Activated CD4-positive, alpha-beta T cell treated with anti-CD3 and anti-CD28 coated beads, Interleukin-10, Interleukin-2, amounts not matched to agents 100 ng/mL and 50 ng/mL, durations not matched to agents 16 hours and 8 hours (primary cell): ENCODE measurements at places on chromosomes 7 and 10.

GRCh38 chr10:79293841-79294581, 53.3 kb upstream of the PPIF start:
- DNase-seq, result peak; percentile 21

- DNase-seq, result no peak
Measured at GRCh38 chr7:158723714-158724385, 19.2 kb upstream of the NCAPG2 start.

DNA sequence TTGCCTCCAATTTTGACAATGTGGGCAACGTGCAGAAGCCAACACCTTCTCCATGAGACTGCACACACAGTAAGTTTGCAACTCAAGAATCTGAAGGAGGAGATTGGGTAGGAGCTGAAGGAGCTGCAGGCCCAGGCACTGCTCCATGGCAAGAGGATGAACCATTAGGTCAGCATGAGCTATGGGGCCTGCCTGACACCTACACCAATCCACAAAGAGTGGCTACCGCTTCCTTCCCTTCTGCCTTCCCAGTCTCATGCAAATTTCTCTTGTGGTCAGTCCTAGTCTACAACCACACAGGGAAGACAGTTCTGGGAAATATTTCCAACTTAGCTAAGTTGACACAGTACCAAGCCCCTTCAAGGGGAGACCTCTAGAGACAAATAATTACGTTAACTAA, 142.0 kb upstream of the ADO start:
- no peak for DNase-seq

DNA sequence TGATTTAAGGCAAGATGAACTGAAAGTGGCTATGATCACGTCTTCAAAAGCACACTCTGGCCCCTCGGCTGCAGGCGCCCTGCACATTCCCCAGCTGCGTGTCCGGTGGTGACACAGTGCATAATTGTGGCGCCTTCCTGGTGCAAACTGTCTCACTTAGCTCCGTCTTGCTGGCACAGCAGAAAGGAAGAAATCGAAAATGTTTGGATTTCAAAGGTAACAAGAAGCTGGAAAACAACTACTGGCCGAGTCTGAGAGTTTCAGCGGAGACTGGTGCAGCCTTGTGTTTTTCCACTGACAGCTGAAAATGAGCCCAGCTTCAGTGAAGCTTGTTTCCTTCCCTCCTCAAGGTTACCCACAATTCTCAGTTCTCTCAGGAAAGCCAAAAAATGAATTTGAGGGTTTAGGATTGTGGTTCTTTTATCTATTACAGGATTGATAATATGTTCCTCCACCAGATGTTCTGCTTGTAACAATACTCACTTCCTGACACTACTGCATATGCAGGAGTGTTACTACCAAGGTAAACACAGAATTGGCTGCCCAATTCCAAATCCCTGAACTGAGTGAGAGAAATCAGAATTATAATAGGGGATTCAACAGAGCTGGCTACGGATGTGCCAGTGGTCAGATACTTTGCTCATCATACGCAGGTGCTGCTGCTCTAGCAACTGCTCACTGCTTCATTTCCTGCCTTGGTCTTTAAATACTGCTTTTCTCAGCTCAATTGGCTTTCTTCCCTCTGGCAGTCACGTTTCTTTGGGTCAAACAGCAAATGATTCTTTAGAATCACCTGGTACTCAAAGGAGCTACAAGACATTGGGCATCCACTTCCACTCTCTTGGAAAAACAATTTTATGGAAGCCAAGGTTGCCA, 63.7 kb downstream of the TRUB1 start:
- DNase-seq, result no peak

DNA sequence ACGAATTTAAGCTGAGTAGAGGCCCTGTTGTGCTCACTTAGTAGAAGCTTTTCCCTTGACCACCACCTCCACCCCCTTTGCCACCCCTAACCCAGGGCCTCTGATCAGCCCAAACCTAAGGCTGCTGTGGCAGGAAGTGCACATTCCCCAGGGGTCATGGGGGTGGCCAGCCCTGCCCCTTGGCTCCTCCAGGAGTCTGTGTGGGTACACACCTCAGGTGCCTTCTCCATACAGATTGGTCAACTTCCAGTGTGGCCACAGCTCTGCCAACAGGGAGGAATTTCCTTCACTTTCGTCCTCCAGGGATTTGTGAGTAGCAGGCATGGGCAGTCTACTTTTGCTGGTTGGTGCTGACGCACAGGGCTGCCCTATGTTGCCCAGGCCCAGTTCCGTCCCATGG, 249.9 kb upstream of the ZNF32 start:
- DNase-seq, result no peak

DNA sequence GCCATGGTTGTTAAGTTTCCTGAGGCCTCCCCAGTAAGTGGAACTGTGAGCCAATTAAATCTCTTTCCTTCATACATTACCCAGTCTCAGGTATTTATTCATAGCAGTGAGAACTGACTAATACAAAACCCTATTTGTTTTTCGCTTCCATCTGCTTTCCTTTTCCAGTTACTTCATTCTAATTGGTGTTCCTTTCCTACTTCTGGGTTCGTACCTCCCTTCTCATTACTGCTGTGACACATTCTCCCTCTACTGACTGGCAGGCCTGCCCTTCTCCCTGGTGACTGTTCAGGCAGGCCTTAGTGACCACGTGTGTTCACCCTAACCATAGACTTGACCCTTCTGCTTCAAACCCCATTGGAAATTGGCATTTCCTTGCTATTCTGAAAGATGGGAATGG, 37.7 kb downstream of the MTURN start:
- no peak for DNase-seq

DNA sequence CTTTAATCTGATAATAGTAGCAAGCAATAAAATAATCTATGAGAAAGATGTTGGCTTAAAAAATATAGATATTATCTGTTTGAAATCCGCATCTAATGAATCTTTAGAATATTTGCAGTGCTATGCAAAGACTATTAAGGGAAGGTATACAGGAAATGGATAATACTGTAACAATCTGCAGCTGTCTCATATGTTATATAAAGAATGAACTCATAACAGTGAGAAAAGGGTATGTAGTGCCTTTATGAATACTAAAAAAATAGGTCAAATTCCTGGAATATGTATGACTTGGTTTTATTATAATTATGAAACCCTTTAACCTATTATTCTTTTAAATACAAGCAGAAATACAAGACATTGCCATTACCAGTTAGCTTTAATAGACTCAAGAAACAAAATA, 105.1 kb upstream of the GPR22 start:
- DNase-seq, result no peak

GRCh38 chr7:101232141-101232850, 5.3 kb downstream of the CLDN15 start:
- no peak for DNase-seq

DNA sequence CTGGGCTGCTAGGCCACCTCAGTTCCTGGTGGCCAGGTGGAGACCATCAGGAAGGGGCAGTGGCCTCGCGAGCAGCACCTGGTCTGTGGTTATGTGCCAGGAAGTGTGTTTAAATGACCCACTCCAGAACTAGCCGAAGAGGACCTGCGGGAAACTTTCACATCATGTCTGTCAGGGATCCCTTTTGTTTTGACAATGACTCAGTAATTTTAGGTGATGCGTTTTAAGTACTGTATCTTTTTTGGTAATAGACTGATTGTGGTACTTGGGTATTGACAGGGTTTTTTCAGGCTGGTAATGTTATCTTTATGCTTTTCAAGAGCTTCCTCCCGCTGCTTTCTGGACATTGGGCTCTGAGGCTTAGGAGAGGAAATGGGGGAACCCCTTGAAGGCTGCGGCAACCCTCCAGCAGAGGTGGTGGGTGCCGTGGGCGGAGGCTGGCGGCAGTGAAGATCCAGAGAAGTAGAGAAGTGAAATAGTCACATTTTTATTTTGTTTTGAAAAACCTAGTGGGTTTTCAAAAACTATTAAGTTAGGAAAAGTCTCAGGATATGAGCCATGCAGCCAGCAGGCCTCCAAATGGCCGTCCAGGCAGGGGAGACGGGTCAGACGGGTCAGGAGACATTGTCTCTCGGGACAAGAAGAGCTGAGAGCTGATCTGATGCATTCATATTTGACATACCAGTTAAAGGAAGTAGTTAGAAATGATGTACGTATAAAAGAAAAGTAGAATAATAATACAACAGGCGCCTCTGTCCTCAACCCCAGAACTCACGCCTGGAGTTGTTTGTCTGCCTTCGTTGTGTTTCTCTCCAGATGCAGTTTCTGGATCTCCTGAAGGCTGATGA, 27.7 kb downstream of the PPP2R2D start:
- peak; percentile 70 for DNase-seq
